Tongue (tissue), 3 donors: ENCODE measurements at places on chromosomes 16 and 17. TPM values are rescaled to one million over a fixed set of nuclear protein-coding genes. Genes with fewer than 3 reads are reported as not detected.
A peak's percentile ranks its signal among the peaks of the same experiment; 100 is the strongest.

- no peak for DNase-seq
Measured at GRCh38 chr17:82216301-82217119, 3.9 kb upstream of the CCDC57 start.

DNA sequence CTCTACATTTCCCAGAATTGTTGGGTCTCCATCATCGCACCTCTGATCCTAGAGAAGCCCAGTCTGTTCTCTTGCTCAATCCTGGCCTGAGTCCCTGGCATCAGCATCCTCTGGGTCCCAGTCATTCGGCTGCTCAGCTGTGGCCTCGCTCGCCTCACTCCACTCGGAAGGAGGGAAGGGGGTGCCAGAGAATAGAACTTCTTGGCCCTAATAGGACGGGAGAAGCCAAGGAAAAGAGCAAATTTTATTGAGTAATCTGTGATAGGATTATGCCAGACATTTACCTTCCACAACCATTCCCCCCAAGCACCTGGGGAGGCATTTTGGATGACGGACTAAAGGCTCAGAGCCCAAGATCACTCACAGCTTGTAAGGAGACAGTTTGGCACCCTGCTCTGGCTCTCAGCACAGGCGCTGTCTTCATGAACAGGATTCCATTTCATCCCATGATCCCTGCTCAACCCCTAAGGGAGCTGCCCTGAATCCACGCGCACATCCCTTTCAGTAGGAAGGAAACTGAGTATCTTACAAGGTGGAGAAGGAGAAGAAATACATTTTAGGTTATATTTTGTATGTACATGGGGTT lies 498 bp upstream of the CLEC10A start:
- peak; percentile 20 for DNase-seq

DNA sequence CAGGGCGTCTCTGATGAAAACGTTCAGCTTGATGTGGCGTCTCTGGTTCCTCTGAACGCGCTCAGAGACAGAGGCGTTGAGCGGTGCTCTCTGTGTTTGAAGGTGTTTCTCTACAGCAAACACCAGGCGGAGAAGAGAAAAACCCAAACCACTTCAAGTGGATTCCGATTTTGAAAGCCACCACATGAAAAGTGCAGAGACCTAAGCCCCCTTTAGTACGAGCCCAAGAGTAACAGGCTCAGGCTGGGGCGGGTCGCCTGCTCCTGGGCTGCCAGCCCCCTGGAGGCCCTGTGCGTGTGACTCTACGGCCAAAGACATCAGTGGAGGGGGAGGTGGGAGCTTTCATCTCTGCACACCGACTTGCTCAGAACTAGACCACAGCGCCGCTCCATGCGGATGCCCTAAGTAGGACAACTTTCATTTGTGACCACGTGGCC lies 328.4 kb downstream of the MAF start:
- DNase-seq, result no peak

DNA sequence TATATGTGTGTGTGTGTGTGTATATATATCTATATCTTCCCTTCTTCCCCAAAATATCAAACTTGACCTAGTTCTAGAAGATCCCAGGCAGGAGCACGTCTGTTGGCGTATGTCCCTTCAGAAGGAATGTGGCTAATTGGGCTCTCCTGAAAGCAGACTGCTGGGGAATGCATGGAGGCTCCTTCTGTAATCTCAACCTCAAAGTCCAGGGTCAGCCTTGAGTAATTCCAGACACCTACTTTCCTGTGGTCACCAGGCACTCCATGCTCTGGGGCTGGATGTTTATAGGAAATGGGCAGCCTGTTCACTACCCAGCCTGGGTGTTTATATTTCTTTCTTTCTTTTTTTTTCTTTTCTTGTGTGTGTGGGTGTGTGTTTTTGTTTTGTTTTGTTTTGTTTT lies 13.4 kb downstream of the BCO1 start:
- DNase-seq, result no peak

GRCh38 chr16:17302214-17302613 lies 168.5 kb downstream of the XYLT1 start:
- DNase-seq, result no peak

- peak; percentile 60 for DNase-seq
Measured at GRCh38 chr17:74972107-74972972, at the start of gene HID1. Gene HID1 (minus strand): TSS chr17:74972759. CDS start chr17:74972656, 103 bp downstream.

- no peak for DNase-seq
Measured at GRCh38 chr17:31548709-31549108, 157.2 kb downstream of the RAB11FIP4 start.

DNA sequence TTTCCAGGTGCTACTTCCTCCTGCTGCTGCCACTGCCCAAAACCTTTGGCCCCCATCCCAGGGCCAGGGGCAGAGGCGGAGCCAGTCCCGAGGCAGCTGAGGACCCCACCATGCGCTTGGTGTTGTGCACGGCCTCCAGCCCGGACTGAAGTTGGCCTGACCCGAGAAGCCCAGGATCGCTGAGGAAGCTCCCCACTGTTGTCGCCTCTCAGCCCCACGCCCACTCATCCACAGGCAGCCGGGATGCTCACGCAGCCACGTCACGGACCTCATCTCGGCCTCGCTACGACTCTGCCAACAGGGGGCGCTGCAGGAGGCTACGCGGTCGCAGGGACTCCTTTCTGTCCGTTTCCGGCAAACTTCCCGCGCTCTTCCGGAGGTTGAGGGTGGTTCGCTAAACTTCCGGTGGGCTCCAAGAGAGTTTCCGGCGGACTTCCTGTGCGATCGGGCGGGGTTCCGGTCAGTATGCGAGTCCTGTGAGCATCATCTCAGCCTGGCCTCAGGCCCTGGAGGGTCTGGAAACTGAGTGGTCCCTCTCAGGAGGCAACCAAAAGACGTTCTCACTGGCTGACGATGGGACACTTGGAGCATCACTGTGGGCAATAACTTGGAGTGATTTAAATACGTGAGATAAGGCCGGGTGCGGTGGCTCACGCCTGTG lies 12.4 kb downstream of the ZG16B start:
- peak; percentile 35 for DNase-seq

DNA sequence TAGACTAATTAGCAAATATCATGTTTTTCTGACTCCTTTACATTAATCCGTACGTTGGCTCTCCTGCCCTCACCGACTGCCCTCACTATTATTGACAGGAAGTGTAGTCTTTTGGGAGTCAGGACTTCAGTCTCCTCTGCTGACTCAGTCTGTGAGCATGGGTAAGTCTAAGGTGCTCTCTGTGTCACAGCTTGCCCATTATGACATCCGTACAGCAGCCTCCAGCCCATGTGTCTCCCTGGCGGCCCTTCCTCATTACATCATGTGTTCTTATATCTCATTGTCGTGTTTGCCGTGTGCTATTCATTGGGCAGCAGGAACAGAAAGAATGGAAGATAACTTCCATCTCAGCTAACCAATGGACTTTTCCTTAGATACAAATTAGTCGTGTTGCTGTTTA lies 77.5 kb downstream of the MRTFB start:
- DNase-seq, result no peak

DNA sequence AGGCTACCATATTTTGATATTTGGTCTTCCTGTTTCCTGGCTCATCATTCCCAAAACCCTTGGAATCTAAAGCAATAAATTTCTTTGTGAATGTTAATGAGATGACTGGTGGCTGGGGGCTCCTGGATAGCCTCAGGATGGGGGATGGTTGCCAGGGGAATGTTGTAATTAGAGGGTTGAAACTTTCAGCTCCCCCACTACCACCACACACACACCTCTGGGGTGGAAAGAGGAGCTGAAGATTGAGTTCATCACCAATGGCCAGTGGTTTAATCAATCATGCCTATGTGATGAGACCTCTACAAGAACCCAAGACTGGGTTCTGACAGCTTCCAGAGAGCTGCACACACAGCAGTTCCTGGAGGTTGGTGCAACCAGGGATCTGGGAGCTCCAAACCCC lies 59.1 kb downstream of the HS3ST3A1 start:
- no peak for DNase-seq

GRCh38 chr17:75553295-75554110 lies 28.0 kb downstream of the LLGL2 start:
- DNase-seq, result no peak

DNA sequence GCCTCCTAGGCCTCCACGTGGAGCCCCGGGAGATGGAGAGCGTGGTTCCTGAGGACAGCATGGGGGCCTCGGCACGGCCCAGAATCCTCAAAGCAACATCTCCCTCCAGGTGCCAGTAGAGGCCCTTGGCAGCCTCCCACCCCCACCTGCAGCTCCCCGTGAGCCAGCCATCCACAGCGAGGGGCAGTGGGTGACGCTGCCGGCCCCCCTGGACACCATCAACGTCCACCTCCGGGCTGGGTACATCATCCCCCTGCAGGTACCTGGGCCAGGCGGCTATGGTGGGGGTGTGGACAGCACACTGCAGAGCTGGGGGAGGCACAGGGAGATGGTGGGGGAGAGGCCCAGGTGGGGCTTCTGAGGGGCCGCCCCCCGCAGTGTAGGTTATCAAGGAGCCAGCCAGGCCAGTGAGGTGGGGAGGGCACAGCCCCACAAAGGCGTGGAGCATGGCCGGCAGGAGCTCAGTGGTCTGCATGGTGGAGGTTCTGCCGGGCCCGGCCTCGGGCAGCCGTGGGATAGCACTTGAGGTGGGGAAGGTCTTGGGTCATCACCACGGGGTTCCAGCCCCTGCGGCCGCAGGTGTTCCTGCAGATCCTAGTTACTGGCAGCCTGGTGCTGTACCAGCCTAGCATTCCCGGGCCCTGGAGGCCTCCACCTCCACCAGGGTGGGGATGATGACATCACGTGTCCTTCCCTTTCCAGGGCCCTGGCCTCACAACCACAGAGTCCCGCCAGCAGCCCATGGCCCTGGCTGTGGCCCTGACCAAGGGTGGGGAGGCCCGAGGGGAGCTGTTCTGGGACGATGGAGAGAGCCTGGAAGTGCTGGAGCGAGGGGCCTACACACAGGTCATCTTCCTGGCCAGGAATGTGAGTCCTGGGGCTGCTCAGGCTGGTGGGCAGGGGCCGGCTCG lies 16.4 kb downstream of the GAA start:
- no peak for DNase-seq

GRCh38 chr16:54050459-54051210 lies 236.0 kb downstream of the IRX3 start:
- no peak for DNase-seq

DNA sequence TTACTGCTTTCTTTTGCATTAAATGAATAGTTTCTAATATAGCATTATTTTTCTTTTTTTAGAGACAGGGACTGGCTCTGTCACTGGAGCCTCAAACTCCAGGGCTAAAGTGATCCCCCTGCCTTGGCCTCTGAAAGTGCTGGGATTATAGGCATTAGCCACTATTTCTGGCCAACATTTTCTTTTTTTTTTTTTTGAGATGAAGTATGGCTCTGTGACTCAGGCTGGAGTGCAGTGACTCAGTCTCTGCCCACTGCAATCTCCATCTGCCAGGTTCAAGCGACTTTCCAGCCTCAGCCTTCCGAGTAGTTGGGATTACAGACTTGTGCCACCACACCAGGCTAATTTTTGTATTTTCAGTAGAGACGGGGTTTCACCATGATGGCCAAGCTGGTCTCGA lies 2.0 kb upstream of the DUXB start:
- DNase-seq, result no peak

GRCh38 chr17:57490111-57490845 lies 234.0 kb downstream of the MSI2 start:
- no peak for DNase-seq

- peak; percentile 68 for DNase-seq
Measured at GRCh38 chr16:11254913-11255736, 879 bp downstream of the SOCS1 start.

DNA sequence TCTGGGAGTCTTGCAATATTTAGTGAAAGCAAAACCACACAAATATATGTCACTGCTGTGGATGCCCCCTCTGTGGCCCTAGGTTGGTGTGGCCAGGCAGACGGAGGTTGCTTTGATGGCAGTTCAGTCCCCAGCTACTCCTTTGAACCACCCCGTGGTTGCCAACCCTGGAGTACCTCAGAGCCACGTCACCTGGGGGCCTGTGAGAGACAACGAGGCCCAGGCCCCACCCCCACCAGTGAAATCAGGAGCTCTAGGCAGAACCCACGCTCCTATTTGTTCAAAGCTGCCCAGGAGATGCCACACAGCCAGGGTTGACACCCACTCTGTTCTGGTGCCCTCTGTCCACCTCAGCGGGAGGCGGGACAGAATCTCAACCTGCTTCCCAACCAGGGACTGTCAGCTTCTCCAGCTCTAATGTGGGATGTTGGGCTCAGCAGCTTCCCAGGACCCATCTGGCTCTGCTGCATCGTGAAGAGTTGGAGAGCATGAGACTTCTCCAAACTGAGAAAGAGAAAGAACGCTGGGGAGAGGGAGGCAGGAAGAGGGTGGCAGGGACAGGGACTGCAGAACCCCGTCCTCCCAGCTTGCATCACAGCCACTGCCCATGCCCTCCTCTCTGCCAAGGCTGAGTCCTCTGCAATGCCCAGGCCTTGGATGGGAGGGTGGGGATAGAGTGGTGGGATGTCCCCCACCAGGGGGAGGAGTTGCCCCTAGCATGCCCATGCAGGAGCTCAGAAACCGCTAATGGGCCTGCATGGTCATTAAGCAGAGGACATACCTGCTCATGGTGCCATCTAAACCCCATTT lies 81.8 kb downstream of the C16orf78 start:
- DNase-seq, result no peak

The KRTAP3-1 gene
- not detected for total RNA-seq

The BCO1 gene
- 0.10 TPM for total RNA-seq

The MGAT5B gene
- not detected for total RNA-seq

The SGF29 gene
- total RNA-seq, result 9.7 TPM

The LAT gene
- total RNA-seq, result 1.7 TPM

The RUNDC3A gene
- total RNA-seq, result 5.9 TPM
